Activated CD8-positive, alpha-beta T cell treated with anti-CD3 and anti-CD28 coated beads for 36 hours (primary cell): ENCODE measurements at places on chromosomes 7 and 10. TPM values are rescaled to one million over a fixed set of nuclear protein-coding genes. Genes with fewer than 3 reads are reported as not detected.

DNA sequence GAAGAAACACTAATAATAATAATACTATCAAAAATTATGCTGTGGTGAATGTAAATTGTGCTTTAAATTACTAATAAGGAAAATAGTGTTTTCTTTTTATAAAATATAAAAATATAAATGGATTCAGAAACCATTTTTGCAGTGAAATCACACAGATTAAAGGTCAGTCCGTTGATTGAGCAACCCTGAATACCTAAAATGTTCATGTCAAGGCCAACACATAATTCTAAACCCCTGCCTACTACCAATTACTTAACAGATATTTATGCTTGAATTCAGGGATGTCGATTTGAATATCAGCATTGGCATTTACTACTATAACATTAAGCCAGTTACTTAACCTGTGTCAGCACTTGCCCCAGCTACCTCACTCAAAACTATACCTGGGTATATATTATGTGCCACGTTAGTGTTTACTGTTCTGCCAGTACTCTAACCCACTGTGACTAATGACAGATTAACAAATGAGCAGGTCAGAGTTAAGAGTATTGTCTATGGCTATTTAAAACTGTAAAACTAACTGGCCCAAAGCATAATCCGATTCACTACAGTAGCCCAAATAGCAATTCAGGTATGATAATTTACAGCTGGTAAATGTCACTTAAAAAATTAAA lies 165.0 kb downstream of the KMT2E start:
- H3K27me3 ChIP-seq: no peaks in the 10 kb centered on the region
- H3K4me3 ChIP-seq: no peak overlapping the region
- peaks cover 5% of the 10 kb centered on the region for H3K36me3 ChIP-seq
- peaks cover 9% of the 10 kb centered on the region for H3K4me1 ChIP-seq
- DNase-seq: no peak

The RBP4 gene
- total RNA-seq: not detected

DNA sequence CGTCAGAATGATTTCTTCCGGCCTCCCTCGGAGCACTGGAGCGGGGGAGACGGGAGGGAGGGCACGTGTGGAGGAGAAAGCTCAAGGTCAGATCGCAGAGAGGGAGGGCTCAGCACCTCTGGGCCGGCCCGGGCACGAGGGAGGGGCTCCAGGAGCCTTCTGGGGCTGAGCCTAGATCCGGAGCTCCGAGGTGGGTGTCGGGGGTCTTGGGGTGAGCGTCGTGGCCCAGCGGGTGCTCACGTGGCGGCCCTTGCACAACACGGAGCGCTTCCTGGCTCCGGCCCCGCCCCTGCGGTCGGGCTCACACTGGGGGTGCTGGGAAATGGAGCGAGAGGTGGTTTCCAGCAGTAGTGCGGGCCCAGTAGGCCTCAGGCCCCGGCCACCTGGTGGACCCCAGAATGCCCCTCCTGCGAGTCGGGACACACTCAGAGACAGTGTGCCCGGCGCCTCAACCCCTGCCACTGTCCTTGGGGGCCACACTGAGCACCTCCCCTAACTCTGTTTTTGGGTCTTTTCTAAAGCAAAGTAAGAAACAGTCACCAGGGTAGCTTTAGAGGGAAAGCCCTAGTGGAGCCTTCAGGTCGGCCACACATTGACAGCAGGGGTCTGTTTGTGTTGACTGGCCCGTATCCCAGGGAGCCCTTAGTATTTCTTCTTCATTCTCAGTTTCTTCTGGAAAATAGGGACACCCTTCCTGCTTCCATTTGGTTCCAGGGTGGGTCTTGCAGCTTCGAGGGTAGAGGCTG lies 798 bp downstream of the PPIF start:
- H3K27ac ChIP-seq: peak overlapping the region; percentile 94
- DNase-seq: peak; percentile 86
- peaks cover 26% of the 10 kb centered on the region for H3K4me1 ChIP-seq
- no peaks in the 10 kb centered on the region for H3K27me3 ChIP-seq
- H3K36me3 ChIP-seq: peaks cover 43% of the 10 kb centered on the region
- peak overlapping the region; percentile 86 for H3K4me3 ChIP-seq

The BTBD16 gene
- not detected for total RNA-seq

DNA sequence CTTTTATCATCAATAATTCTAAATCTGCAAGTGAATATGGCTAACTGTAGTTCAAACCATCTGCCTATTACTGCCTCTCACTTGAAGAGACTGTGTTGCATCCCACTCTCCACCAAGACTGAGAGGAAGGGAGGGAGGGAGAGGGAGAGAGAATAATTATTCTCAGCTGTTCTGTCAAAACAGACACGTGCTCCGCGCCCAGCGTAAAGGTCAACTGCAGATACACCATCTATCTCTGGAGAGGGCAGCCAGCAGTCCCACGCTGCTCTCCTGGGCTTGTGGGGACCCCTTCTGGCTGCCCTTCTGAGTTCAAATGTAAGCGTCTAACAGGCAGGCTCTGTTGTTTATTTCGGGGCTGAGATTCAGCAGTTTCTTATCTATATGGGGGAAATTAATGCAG lies 625.5 kb upstream of the GALNT17 start:
- H3K4me3 ChIP-seq: no peak overlapping the region
- no peaks in the 10 kb centered on the region for H3K4me1 ChIP-seq
- H3K36me3 ChIP-seq: no peaks in the 10 kb centered on the region
- H3K27me3 ChIP-seq: no peaks in the 10 kb centered on the region
- H3K27ac ChIP-seq: no peak overlapping the region

GRCh38 chr7:65475734-65476319 lies 102.2 kb downstream of the ZNF92 start:
- no peaks in the 10 kb centered on the region for H3K27me3 ChIP-seq
- H3K27ac ChIP-seq: peak overlapping the region; percentile 65

DNA sequence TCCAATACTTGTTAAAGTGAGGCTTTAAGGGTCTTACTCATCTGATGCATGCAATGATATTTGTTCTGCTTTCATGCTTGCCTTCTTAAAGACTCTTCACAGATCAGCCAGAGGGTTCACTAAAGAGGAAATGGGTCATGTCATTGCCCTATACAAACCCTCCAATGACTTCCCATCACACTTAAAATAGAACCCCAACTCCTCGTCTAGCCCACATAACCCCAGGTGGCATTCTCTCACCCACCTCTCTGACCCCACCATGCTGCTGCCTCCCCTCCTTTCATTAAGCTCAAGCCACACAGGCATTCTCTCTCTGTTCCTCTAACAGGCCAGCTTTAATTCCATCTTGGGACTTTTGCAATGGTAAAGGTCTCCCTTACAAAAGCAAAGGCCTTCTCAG lies 253.6 kb downstream of the GRID1 start:
- H3K27me3 ChIP-seq: no peaks in the 10 kb centered on the region
- H3K27ac ChIP-seq: no peak overlapping the region
- no peak overlapping the region for H3K4me3 ChIP-seq
- DNase-seq: no peak
- H3K4me1 ChIP-seq: no peaks in the 10 kb centered on the region
- H3K36me3 ChIP-seq: no peaks in the 10 kb centered on the region

The FRAT1 gene
- 3.0 TPM for total RNA-seq
